Cardiac muscle cell (in vitro differentiated cells and primary cell): ENCODE measurements at places on chromosomes 4 and X. TPM values are rescaled to one million over a fixed set of nuclear protein-coding genes. Genes with fewer than 3 reads are reported as not detected.
A peak's percentile ranks its signal among the peaks of the same experiment; 100 is the strongest.

Gene HTN3
- not detected in 2 replicates for polyA plus RNA-seq

Gene EXOC1L
- 0.16 TPM in 1 of 2 replicates, not detected in the other for polyA plus RNA-seq

Gene STBD1
- 22.6 and 30.5 TPM in 2 replicates for polyA plus RNA-seq

Gene ZCCHC18
- 4.8 and 5.5 TPM in 2 replicates for polyA plus RNA-seq

Gene PPP1R2C
- not detected in 2 replicates for polyA plus RNA-seq

Gene DIPK2B
- 0.91 TPM in 1 of 2 replicates, not detected in the other for polyA plus RNA-seq

Gene TSPAN6
- 175 and 196 TPM in 2 replicates for polyA plus RNA-seq

Gene MCF2
- polyA plus RNA-seq: 0.15 TPM in 1 of 2 replicates, not detected in the other

DNA sequence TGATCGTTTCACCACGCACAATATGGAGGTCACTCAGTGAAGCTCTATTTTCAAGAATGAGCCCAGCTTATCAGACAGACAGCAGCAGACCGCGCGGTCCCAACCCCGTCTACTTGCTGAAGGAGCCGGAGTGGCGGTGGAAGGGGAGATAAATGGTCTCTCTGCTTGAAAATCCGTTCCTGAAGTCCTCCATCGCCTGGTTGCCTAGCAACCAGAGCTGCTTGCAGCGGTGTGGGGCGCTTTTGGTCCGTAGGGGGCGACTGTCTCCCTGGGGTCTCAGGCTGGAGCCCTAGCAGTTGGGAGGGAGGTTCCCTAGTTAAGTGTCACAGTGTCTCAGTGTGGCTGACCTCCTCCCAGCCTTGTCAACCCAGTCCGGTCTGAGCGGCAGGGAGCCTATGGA, 8.3 kb upstream of the DLG3 start:
- DNase-seq: peak; percentile 66

DNA sequence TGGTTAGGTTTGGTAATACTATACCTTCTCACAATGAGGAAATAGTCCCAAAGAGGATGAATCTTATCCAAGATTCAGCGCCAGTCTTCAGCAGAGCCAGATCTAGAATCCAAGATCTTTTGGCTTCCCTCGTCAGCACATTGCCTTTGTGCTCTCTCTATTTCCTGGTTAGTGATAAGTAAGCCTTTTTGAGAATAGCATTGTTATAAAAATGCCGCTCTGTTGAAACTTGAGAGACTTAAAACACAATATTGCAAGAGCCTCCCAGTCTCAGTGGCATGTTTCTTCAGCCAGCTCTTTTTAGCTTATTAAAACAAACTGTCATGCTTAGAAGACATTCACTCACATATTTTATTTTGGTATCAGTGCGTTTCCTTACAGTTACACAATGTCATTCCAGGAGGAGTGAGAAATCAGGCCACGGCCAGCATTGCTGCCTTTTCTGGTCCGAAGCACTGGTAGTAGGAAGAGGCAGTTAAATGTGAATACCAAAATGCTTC, 141.4 kb downstream of the KLHL8 start:
- no peak for DNase-seq

DNA sequence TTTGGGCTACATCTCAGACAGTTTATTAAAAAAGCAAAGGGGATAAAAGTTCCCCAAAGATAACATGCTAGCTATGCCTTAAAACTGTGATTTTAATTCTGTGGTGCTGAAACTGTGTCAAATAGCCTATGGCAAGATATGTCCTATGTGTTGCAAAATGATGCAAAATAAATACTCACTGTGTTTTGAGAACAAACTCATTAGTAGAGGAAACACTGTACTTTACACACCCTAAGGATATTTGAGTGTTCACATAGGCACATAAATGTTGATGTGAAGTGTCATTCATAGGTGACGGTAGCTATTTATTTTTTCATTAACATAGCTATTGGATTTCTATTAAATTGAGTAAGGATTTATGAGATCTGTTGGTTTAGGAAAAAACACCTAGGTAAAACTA, 351.9 kb downstream of the FAT4 start:
- no peak for DNase-seq

DNA sequence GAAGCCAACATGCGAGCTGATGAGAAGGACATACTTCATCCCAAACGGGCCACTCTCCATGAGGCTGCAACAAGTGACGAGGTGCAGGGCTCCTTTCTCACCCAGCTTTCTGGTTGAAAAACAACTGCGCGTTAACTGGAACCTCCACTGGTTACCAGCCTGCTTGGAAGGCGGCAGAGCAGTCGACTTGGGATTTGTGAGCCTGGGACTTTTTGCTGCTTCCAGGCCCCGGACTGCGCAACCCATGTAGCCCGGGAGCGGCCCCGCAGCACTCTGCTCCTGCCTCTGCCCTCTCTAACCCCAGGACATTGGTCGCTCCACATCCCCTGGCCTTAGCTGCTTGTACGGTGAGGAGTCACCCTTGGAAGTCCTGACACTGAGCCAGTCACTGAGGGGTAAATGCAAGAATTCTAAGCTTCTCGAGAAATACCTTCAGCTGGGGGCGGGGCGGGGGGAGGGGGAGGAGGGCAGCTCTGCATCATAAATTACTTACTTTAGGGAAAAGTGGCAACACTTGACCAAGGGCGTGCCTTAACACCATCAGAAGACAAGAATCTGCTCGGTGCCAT, 72.7 kb downstream of the MTMR1 start:
- no peak for DNase-seq

GRCh38 chrX:47232803-47233332, at the start of gene USP11:
TSS of gene USP11 (plus strand) at chrX:47233009. CDS start at chrX:47233044, 35 bp downstream.
- peak; percentile 75 for DNase-seq

DNA sequence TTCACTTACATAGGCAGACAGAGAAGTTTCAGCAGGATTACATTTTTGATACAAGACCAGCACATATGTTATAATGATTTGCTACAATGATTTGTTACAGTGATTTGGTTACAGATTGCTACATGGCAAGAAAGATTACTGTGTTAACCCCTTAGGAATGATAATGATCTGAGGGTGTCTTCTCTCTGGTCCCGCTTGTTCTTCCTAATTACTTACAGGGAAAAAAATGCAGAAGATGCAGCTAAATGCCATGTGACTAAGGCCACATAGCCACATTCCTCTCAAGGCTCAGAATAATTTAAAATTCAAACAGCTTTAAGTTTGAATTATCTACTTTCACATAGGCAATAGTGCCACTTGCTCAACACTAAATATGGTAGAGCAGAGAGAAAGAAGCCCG, 9.7 kb upstream of the LAP3 start:
- DNase-seq: no peak

- peak; percentile 78 for DNase-seq
Observed at GRCh38 chrX:11757719-11758399, at the start of gene MSL3. TSS of gene MSL3 (plus strand) at chrX:11758237. CDS start at chrX:11758264, 27 bp downstream.

DNA sequence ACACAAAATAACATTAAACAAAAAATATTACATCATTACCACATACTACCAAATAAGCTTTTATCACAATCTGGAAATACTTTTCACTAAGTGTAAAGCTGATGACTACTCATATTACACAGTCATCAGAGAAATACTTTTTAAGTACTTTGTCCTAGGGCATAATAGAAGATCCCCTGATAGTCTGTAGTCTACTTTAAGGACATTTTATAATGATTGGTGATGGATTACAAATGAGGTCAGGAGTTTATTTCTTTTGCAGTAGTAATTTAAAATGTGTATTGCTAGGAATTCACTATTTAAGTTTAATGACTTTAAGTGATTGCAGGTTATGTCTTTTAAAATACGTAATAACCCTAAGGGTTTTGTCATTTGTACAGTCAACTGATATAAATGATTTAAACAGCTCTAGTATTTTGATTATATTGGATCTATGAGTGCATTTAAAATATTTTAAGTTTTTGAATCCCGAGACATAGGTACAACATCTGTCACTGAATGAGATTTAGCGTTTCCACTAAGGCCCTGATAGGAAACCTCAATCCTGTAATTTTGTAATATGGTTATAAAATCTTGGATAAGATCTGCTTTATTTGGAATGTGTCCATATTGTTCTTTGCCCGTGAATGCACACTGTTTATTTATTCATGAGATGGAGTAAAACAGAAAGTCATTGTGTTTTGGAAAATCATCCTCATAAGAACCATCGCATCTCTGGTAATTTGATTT, 189.5 kb downstream of the ARAP2 start:
- DNase-seq: no peak

- DNase-seq: peak; percentile 72
Observed at GRCh38 chr4:80266253-80266901, at the start of gene FGF5. TSS of gene FGF5 (plus strand) at chr4:80266664. CDS start at chr4:80266825, 161 bp downstream.

DNA sequence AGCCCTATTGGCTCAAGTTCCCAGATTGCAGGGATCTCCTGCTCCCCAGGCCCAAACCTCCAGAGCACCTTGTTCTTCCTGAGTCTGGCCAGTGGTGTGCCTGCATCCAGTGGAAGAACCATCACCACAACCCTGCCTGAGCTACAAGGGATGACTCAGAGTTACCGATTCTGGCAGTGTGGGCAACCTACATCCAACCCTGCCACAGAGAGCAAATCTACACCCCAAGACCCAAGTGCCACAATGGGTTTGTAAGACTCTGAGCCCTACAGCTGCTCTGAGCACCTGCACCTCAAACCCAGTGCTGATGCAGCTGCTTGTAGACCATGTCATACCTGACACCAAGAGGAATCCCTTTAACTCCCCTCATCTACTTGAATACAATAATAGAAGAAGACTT, 110.0 kb downstream of the SOWAHB start:
- no peak for DNase-seq

GRCh38 chrX:41877167-41877566, 46.2 kb downstream of the CASK start:
- DNase-seq: no peak

GRCh38 chrX:112863850-112864249, 23.2 kb upstream of the AMOT start:
- DNase-seq: no peak

- no peak for DNase-seq
Observed at GRCh38 chr4:127403471-127404084, 229.2 kb upstream of the INTU start.

- peak; percentile 77 for DNase-seq
Observed at GRCh38 chr4:10032625-10033024, 11.3 kb upstream of the SLC2A9 start.

- no peak for DNase-seq
Observed at GRCh38 chr4:125590158-125590557, 275.4 kb downstream of the FAT4 start.

DNA sequence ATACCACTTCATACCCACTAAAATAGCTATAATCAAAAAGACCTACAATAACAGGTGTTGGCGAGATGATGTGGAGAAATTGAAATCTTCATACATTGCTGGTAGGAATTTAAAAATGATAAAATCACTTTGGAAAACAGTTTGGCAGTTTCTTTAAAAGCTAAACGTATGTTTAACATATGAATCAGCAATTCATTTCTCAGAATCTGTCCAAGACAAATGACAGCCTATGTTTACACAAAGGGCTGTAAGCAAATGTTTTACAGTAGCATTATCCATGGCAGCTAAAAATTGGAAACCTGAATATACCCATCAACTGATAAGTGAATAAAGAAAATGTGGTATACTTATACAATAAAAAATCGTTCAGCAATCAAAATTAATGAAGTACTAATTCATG, 33.0 kb upstream of the ABCG2 start:
- DNase-seq: no peak

DNA sequence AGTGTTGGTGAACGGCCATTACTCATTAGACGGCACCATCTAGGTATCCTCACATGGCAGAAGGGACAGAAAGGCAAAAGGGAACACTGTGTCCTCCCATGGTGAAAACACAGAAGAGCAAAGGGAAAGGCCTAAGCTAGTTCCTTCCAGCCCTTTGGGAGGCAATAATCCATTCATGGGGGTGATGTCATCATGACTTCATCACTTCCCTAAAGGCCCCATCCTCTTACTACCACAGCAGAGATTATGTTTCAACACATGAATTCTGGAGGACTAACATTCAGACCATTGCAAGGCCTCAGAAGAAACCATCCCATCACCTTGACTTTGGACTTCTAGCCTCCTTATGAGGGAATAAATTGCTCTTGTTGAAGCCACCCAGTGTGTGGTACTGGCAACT, 238.2 kb downstream of the MGST2 start:
- no peak for DNase-seq

DNA sequence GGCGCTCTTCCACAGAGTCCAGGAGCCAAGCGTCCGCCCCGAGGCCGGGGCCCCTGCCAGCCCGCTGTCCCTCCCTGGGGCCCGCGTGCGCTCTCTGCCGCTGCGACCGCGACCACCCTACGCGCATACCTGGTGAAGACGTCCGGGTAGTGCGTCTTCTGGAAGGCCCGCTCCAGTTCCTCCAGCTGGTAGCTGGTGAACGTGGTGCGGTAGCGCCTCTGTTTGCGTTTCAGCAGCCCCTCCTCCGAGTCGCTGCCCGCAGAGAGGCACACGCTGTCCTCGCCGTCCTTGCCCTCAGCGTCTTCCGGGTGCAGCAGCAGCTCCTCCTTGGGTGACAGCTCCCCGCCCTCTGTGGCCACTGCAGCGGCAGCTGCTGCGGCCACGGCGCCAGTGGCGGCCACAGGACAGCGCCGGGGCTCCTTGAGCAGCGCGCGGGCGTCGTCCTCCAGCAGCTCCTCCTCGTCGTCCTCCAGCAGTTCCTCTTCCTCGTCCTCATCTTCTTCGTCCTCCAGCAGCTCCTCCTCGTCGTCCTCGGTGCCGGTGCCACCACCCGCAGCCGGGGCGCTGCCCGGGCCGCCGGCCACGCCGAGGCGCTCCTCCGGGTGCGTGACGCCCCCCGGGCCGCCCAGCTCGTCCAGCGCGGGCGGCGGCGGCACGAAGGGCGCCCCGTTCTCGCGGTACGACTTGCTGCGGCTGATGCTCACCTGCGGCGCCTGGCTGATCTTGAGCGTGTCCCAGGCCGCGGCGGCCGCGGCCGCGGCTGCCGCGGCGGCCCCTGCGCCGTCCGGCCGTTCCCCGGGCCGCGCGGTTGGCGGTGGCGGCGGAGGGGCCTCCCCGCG, 2.8 kb downstream of the ARX start:
- DNase-seq: no peak

DNA sequence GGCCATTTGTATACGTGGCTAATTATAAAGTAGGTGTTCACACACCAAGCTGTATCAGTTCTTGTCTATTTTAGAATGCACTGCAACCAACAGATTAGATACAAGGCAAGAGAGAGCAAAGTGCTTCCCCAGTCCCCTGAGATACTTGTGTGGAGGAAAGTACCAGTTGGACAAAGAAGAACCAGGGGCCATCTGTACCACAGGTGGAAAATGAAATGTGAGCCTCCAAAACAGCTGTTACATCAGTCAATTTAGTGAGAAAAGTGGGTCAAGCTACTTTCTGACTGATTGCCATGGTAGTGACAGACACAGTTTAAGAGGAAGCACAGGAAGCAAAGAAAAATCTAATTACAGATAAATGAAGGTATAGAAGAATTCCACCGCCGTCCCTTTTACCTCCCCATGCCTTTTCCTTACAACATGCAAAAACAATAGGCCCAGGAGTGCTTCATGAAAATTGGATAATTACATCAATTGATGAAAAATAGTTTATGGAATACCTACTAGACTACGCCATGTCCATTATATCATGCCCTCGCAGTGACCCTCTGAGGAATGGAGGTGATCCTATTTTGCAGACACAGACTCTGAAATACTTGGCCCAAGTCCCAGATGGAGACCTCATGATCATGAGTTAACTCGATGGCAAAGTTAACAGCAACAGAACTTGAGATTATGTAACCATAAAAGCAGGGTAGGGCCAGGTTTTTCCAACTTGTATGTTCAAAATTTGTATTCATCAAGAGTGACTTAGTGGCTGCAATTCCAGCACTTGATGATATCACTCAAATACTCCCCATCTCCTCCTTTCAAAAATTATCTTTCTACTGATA, 15.8 kb downstream of the SMPX start:
- DNase-seq: no peak

GRCh38 chr4:7960790-7961655, 21.4 kb upstream of the AFAP1 start:
- DNase-seq: peak; percentile 42

GRCh38 chr4:152903658-152904057, 32.5 kb upstream of the FHDC1 start:
- no peak for DNase-seq
